Left renal cortex interstitium (tissue), 4 donors: ENCODE measurements at places on chromosomes 13 and 19.
A peak's percentile ranks its signal among the peaks of the same experiment; 100 is the strongest.

DNA sequence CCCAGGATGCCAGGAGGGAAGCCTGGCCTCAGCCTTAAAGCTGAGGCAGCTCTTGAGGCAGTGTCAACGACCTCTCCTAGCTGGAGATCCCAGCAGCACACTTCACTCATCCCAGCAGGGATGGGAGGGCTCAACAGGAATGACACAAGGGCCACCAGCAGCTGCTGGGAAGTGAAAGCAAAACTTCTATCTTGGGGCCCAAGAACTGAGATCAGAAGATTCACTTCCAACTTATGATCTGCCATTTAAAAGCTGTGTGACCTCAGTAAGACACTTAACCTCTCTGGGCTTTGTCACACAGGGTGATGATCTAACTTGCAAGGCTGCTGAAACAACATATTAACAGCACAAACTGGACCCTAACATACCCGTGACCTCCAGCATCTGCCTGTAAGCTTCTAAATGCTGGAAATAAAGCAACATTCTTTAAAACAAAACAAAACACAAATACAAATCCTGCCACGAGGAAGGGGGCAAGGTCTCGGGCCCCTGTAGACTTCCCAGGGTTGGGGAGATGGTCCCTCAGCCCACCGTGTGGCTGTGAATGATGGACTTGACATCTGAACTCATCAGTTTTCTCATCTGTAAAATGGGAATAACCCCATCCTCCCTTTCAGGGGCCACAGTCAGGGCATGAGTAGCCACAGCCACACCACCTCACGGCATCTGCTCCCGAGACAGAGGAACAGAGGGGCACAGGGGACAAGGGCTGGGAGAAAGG is 22.7 kb downstream of the ELL start:
- no peak for DNase-seq

GRCh38 chr19:14023404-14024235 is 4.3 kb upstream of the RLN3 start:
- DNase-seq, result no peak

- no peak for DNase-seq
These were observed 42.5 kb upstream of the SCEL start for GRCh38 chr13:77492982-77493381.

DNA sequence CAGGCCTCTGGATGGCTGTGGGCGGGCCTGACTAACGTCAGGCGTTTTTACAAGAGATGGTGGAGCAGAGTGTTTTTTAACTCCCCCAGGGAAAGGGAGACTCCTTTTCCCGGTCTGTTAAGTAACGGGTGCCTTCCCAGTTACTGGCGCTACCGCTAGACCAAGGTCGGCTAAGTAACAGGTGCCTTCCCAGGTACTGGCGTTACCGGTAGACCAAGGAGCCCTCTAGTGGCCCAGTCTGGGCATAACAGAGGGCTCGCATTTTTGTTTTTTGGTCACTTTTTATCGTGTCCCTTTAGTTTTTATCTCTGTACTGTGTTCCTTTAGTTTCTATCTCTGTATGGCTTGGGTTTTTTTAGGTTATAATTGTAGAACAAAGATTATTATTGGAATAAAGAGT is 10.0 kb downstream of the ZNF383 start:
- DNase-seq, result peak; percentile 19

GRCh38 chr13:33194820-33195692 is 90.5 kb downstream of the STARD13 start:
- DNase-seq, result no peak

GRCh38 chr19:1481893-1482360 is 2.9 kb upstream of the C19orf25 start:
- DNase-seq, result no peak

DNA sequence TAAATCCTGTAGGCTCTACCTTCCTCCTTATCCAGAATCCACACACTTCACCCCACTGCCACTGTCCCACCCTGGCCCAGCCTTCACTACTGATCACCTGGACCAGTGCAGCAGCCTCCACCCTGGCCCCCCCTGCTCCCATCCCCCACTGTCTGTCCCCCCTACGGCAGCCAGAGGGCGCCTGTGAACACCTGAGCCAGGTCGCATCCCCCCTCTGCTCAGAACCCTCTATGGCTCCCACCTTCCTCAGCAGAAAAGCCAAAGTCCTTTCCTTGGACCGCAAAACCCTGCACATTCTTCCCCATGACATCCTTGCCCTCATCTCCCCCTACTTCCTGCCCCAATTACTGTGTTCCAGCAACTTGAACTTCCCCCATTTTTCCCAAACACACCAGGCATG is 20.6 kb downstream of the ELAVL3 start:
- DNase-seq, result no peak

- DNase-seq, result no peak
These were observed 31.9 kb downstream of the HTR2A start for GRCh38 chr13:46864941-46865340.
